A549 treated with GW870086 at 1 μM for 4 hours (cell line): ENCODE measurements at places on chromosomes 7 and 10. TPM values are rescaled to one million over a fixed set of nuclear protein-coding genes. Genes with fewer than 3 reads are reported as not detected.

UCMA gene
- not detected in 5 replicates for total RNA-seq

LFNG gene
- total RNA-seq = 15.4 to 26.6 TPM (median 25.4 TPM) in 5 replicates

LSM8 gene
- total RNA-seq = 39.2 to 56.0 TPM (median 44.1 TPM) in 5 replicates

TMEM229A gene
- total RNA-seq = not detected in 5 replicates

PRRT4 gene
- total RNA-seq = 0.29 to 0.50 TPM (median 0.41 TPM) in 5 replicates

GLI3 gene
- total RNA-seq = 0.07 to 0.34 TPM (median 0.08 TPM) in 5 replicates

NANOS1 gene
- 2.4 to 4.0 TPM (median 3.5 TPM) in 5 replicates for total RNA-seq

ANXA11 gene
- total RNA-seq = 155 to 223 TPM (median 214 TPM) in 5 replicates

GRM3 gene
- not detected in 5 replicates for total RNA-seq

SPACDR gene
- 0.65 to 1.3 TPM (median 0.70 TPM) in 5 replicates for total RNA-seq
